AG09319 (cell line): ENCODE measurements at places on chromosomes 4 and X.
A peak's percentile ranks its signal among the peaks of the same experiment; 100 is the strongest.

GRCh38 chrX:109886122-109886761, 116.7 kb upstream of the TMEM164 start:
- DNase-seq, result peak; percentile 14

DNA sequence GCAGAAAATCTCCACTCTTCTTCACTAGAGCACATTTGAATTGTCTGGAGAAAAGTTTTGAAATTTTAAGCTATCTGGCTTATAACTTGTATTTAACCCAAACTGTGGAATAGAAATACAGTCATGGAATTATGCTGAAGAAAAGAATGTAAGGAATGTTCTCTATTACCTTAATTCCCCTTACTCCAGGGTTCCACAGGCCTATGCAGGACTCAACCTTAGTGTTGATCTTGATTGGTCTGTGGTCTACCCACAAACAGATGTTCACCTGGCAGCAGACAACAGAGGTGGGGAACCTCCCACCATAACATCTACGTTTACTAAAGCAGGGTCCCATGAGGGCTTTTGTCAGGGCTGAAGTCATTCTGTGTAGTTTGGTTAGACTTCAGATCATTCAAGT, 189.3 kb upstream of the GPRIN3 start:
- no peak for DNase-seq

DNA sequence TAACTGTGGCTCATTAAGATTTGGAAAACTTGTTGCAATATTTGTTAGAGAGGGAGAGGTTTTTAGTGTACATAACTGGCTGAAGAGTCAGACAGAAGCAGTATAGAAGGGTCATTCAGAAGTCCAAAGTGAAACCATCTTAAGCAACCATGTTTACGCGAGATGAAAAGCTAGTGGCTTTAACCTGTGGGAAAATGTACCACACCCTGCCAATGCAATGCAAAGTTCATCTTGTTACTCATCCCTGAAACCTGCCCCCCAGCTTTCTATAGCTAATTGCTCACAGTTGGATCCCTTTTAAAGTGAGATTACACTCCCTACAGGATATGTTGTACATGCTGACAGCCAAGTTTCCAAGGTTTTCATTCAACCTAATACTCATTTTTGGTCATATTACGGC, 96.7 kb upstream of the RAPGEF2 start:
- DNase-seq, result no peak

GRCh38 chrX:40996886-40997530, 88.2 kb upstream of the USP9X start:
- DNase-seq, result peak; percentile 25

- DNase-seq, result no peak
Observed at GRCh38 chrX:82961129-82961528, 547.0 kb upstream of the POU3F4 start.

DNA sequence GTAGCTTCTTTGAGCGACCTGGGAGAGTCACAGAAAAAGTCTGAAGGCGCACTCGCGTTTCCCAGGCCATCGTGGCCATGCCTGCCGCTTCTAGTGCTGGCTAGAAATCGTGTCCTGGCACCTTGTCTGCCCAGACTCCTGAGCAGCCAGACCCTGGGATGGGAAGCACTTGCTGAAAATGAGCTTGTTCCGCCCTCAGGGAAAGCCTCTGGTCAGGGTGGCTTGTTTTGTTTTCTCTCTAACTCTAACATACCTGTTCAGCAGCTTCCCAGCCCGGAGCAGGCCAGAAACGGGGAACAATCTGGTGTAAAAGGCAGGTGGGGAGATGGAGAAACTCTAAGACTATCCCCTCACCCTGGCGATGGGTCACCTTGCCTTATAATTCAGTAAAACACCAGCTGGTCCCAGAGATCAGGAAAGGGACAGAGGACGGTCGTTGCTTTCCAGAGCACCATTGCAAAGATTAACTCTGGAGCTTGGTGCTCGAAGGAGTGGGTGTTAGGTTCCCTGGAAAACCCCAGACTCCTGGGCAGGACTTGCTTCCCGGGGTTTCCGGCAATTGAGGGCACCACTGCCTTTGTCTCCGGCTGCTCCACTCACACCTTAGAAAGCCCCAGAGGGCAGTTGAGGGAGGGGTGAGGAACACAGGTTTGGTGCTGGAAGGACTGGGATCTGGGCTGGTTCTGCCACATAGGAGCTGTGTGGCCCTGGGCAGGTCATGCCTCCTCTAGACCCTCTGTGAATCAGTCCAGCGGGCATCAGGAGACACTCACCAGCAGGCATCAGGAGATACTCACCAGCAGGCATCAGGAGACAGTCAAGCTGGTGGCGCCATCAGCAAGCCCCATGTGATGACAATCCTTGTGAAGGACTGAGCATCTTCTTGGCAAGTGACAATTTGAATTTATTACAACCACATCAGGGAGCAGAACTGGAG, 4.5 kb upstream of the SH3TC1 start:
- DNase-seq, result no peak

DNA sequence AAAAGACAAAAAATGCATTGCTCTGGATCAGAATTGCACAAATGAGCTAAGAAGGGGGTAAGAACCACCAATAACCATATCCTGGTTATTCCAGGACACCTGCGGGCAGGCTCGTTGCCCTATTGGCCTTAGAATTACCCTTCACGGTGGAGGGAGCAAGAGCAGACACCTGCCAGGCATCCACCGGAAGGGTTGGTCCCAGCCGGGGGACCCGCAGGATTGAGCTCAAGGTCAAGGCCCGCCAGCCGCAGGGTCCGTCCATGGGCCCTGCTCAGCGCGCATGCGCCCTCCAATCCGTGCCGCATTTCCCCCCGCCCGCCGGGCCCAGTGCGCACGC, 575 bp downstream of the SLC25A6 start:
- DNase-seq, result no peak

DNA sequence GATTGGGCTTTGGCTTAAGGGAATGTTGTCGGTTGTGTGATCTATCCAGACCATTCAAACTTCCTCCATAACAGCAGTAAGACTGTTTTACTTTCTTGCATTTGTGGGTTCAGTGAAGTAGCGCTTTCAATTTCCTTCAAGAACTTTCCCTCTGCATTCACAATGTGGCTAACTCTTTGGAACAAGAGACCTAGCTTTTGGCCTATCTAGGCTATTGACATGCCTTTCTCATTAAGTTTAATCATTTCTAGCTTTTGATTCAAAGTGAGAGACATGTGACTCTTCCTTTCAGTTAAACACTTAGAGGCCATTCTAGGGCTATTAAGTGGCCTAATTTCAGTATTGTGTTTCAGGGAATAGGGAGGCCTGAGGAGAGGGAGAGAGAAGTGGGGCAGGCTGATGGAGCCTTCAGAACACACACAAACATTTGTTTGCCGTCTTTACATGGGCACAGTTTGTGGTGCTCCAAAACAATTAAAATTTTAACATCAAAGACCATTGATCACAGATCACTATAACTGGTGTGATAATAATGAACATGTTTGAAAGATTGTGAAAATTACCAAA, 34.1 kb downstream of the ADH5 start:
- no peak for DNase-seq

DNA sequence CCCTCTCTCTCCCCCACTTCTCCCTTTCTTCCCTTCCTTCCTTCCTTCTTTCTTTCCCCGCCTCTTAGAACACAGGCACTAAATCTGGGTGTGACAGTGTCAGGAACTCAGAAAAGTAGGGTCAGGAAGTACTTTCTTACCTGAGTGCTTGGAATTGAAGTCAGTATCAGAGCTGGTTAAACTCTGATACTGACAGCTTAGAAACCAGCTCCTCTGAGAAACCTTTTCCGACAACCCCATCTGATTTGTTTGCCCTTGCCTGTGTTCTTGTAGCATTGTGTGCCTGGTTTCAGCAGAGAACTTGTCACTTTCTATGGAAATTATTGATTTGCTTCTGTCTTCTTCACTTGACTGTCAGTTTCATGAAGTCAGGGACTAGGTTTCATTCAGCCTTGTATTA, 113.9 kb downstream of the AASDH start:
- DNase-seq, result no peak

GRCh38 chr4:156378033-156378665, 424.5 kb upstream of the CTSO start:
- DNase-seq, result no peak

DNA sequence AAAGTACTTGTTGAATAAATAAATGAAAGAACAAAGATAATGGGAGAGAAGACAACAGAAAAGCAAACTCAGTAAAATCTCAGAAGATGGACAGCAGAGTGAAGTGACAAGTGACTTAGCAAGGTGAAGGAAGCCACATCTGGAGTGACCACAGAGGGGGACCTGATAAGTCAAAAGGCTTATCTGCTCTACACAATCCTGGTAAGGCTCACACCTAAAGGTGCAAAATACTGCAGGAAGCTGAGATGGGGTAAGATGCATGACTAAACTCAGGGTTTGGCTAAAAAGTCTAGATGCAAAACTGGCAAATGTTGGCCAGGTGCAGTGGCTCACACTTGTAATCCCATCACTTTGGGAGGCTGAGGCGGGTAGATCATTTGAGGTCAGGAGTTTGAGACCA, 22.2 kb downstream of the TRMT2B start:
- DNase-seq, result no peak

DNA sequence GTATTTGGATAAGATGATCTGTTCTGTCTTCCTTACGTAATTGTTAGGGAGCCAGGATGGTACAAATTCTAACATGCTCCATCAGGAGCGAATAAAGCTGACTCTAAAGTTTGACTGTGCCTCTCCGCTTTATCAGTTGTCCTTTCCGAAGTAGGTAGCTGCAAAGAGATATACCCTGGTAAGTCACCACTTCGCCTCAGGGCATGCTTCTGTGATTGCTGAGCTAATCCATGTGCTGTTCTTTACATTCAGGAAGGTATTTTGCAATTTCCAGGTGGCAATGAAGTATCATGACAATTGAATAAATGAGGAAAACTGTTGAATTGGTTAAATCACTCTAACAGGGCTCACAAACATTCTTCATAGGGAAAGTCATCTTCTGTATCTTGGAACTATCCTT, 38.9 kb downstream of the KIT start:
- DNase-seq, result no peak

DNA sequence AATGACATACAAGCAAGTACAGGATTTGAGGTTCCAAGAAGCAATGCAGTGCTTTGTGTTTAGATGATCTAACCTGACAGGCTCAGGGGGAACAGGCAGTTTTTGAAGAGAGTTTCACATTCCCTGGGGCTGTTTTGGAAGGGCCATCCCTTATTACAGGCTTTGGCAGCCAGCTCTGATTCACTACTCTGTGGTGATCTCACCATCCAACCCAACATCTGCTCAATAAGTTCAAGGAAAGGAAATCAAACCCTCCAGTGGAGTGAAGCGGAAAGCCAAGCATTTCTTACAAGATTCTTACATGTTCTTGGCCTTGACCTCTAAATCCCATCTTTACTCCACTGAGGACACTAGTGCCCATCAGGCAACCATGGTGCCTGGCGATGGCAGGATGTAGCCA, 7.5 kb downstream of the IDS start:
- peak; percentile 34 for DNase-seq

- DNase-seq, result no peak
Observed at GRCh38 chrX:38513112-38513742, 48.1 kb upstream of the TSPAN7 start.

- no peak for DNase-seq
Observed at GRCh38 chrX:150664290-150664689, 28.9 kb upstream of the MTMR1 start.

- no peak for DNase-seq
Observed at GRCh38 chrX:11282043-11282442, 11.2 kb upstream of the AMELX start.

DNA sequence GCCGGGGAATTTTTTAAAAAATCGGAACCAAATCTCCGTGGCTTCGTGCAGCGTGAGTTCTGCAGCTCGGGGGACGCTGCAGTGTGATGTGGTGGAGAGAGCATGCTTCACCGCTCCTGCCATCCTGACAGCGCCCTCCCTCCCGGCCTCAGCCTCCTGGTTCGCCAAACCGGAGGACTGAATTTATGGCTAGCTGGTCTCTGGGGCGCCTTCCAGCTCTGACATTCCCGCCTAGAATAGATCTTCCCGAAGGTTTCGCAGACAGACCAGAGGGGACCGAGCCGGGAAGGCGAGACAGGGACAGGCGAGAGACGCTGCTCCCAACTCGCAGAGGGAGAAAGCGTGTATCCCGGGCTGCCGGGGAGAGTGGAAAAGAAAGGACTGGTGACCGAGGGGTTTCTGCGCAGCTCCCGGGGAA, 25.9 kb downstream of the HOPX start:
- DNase-seq, result no peak

DNA sequence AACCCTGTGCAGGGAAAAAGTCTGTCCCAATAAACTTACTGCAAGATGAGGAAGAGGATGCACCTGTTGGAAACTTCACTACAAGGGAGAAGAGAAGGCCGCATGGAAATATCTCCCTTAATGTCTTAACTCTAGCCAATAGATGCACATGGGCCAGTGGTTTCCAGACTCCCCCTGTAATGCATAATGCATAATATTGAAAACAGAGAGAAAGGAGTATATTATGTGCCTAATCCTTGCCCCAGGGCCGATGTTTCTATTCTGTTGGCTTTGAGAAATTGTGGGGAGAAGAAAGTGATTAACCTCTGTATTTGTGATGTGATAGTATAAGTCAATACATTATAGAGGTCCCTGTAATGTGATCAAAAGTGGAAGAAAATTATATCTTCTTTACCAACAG, 37.2 kb downstream of the INTS12 start:
- no peak for DNase-seq

- DNase-seq, result no peak
Observed at GRCh38 chr4:29581457-29581856, 1138.7 kb upstream of the PCDH7 start.

DNA sequence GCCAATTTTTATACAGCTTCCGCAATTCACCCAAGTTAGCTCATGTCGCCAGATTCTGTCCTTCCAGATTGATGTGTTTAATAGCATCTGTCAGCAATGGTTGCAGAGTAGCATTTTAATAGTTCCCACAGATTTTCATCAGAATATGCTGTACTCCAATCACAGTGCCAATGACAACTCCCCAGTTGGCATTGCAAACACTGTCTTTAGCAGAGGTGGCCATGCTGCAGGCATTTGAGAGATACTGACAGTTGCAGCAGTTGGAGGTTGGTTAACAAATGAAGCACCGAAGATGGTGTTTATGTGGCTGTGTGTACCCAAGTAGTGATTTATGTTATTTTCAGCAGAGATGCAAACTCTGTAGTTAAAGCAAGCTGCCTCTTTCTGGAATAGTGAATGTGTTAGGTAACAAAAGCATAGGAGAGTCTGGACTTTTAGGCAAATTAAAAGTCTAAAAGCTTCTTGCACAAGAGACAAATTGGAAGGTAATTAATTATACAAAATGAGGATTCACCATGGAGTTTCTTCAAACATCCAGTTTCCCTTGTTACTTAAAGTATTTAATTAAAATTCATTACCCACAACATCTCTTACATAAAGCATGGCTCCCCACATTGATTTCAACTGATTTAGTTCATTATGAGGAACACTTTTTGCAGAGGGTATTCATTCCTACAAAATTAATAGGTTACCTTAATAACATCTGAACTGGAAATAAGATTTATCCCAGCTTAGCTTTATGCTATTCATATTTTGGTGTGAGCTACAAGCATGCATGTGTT, 65.2 kb downstream of the PARM1 start:
- DNase-seq, result no peak

GRCh38 chr4:97121493-97121892, 1021.8 kb downstream of the STPG2 start:
- no peak for DNase-seq
